ENCODE measurements at places on chromosomes 1 and 21.
A peak's percentile ranks its signal among the peaks of the same experiment; 100 is the strongest.

- no peak for DNase-seq
Observed at GRCh38 chr1:68570871-68571270, 74.0 kb upstream of the DEPDC1 start.

GRCh38 chr1:223515421-223515820, 122.2 kb downstream of the CCDC185 start:
- DNase-seq, result no peak

GRCh38 chr1:89894210-89895201, 73.7 kb downstream of the LRRC8D start:
- no peak for DNase-seq

DNA sequence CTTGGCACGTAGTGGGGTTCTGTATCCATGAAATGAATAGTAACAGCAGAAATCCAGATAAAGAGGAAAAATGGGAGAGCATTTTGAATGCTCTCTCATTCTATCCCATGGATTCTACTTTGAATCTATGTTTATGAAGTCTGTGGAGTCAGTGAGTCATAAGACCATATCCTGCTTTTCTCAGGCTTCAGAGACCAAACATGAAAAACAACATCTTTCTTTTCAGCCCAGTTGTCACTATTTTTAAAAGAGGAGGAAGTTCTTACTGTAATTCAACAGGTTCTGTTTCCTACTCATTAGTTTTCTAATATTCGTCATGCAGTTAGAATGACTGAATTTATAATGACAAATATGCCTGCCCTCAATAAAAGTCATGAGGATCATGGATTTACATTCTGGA, 39.4 kb upstream of the CD55 start:
- no peak for DNase-seq

- DNase-seq, result no peak
Observed at GRCh38 chr1:236167154-236167553, 24.8 kb downstream of the GPR137B start.

GRCh38 chr1:219414250-219414649, 198.7 kb downstream of the ZC3H11B start:
- DNase-seq, result no peak

GRCh38 chr1:27428316-27429028, 36.0 kb downstream of the GPR3 start:
- DNase-seq, result peak; percentile 38

- no peak for DNase-seq
Observed at GRCh38 chr1:155017946-155018316, 15.3 kb downstream of the ZBTB7B start.

DNA sequence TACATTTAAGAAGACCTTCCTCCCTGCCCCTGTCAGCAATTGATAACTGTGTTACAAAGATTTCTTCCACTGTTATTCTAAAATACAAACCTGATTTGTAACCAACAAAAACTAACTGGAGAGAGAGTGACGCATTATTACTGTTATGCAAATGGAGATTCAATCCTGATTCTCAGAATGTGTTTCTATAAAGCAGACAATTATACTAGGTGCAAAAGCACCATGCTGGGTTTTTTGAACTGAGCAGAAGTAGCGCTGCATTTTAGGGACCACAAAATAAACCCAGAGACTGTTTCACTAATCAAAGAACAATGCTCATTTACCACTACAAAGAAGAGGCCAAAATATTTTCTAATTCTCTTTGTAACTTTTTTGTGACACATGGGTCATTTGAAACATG, 13.6 kb upstream of the GBP6 start:
- DNase-seq, result no peak

DNA sequence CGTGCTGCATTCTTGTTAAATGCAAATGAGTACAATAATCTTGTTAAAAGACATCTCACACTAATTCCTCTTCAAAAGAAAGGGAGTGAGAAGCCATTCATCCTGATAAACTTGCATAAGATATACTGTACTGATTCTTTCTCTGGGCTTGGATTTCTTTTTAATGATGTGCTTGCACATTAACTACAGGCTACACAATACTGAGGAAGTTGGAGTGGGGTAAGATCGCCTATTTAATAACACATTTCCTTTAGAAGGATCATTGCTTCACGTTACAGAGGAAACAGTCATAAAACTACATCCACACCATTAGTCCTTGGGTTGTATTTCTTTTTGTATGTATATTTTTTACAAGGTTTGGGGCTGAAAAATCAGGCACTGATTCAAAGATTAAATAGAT, 36.6 kb downstream of the NRIP1 start:
- DNase-seq, result no peak

DNA sequence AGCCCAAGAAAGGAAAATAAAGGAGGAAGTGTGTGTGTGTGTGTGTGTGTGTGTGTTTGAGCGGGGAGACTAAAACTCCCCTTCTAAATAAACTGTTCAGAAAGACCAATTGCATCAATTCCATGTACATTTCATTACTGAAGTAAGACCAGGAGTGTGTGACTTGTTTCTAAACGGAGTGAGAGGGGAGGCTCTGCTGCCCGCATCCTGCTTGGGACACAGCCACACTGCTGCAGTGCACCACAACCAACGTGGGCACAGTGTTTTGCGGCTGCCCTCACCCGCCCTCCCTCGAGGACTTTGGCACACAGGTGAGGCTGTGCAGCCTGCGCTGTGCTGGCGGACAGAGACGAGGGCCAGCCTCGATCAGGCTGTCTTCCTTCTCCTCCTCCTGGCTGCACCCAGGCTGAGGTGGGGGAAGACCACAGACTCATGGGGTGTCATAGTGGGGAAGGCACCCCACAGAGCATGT, 31.0 kb upstream of the H6PD start:
- DNase-seq, result no peak

GRCh38 chr1:18480315-18481189, at the start of gene KLHDC7A:
Gene KLHDC7A, plus strand, starts transcription at chr1:18480930. Its CDS starts 52 bp downstream, at chr1:18480982.
- DNase-seq, result peak; percentile 29

DNA sequence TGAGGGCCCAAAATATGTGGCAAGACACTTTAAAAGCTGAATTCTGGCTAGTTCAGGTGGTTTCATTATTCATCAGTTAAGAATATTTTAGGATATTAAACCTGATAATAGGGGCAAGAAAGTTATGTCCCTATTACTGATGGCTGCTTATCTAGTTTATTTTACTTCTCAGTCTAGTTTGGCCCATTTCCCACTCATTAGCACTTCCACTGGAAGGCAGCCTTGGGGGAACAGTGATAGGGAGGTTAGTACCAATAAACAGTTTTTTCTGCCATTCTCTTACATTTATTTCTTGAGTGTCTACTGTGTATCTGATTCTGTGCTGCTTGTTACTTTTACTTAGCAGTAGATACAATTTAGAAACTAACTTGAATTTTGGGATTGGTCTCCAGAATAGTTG, 9.0 kb downstream of the PPP1R12B start:
- no peak for DNase-seq
